Psoas muscle (tissue), 8 donors: ENCODE measurements at places on chromosomes 6 and 20. TPM values are rescaled to one million over a fixed set of nuclear protein-coding genes. Genes with fewer than 3 reads are reported as not detected.

PPP1R3G gene
- polyA plus RNA-seq = 0.09 TPM

EPHA7 gene
- 0.01 TPM for polyA plus RNA-seq

SMPDL3A gene
- 35.2 TPM for polyA plus RNA-seq

GABBR1 gene
- 3.8 TPM for polyA plus RNA-seq

PDYN gene
- polyA plus RNA-seq = not detected

ATP6V1G2 gene
- polyA plus RNA-seq = 4.7 TPM

TAGAP gene
- 0.10 TPM for polyA plus RNA-seq

DEFB124 gene
- not detected for polyA plus RNA-seq

MOCS3 gene
- polyA plus RNA-seq = 3.1 TPM

NKX2-4 gene
- not detected for polyA plus RNA-seq

LTA gene
- 0.10 TPM for polyA plus RNA-seq

TMEM217 gene
- polyA plus RNA-seq = 0.15 TPM

TRIM15 gene
- polyA plus RNA-seq = not detected

FOXA2 gene
- 0.26 TPM for polyA plus RNA-seq

C6orf136 gene
- 36.4 TPM for polyA plus RNA-seq

RIPOR2 gene
- polyA plus RNA-seq = 12.9 TPM

TBC1D32 gene
- 0.45 TPM for polyA plus RNA-seq

DNMT3B gene
- polyA plus RNA-seq = 0.17 TPM

DDR1 gene
- 2.2 TPM for polyA plus RNA-seq

MPC1 gene
- 128 TPM for polyA plus RNA-seq

TCP11 gene
- polyA plus RNA-seq = not detected

GUCA1A gene
- not detected for polyA plus RNA-seq

WFDC10B gene
- not detected for polyA plus RNA-seq
